Astrocyte of the cerebellum (primary cell): ENCODE measurements at places on chromosomes 12 and 14.

DNA sequence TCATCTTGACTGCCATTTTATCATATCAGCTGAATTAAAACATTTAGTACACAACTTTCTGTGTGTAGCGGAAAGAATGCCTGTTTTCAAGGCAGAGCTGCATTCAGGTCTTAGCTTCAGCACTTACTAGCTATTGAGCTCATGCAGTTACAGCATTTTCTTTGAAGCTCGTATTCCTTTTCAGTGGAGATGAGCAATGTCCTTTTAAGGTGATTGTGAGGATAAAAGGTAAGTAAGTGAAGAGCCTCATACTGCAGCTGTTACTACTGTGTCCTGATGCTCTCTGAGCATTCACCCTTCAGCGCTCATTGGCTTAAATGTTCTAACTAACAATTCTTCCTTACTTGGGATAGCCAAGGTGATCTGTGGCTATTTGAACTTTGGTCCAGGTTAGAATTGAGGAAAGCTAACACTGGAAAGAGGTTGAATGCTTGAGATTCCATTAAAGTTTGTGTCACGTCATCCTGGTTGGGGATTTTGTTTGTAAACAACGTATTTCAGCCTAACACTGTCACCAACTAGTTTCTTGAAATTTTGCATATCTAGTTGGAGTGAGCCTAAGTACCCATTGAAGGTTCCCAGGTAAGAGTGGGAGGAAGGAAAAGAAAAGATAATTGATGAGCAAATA is 71.4 kb downstream of the PAPOLA start:
- DNase-seq = no peak

DNA sequence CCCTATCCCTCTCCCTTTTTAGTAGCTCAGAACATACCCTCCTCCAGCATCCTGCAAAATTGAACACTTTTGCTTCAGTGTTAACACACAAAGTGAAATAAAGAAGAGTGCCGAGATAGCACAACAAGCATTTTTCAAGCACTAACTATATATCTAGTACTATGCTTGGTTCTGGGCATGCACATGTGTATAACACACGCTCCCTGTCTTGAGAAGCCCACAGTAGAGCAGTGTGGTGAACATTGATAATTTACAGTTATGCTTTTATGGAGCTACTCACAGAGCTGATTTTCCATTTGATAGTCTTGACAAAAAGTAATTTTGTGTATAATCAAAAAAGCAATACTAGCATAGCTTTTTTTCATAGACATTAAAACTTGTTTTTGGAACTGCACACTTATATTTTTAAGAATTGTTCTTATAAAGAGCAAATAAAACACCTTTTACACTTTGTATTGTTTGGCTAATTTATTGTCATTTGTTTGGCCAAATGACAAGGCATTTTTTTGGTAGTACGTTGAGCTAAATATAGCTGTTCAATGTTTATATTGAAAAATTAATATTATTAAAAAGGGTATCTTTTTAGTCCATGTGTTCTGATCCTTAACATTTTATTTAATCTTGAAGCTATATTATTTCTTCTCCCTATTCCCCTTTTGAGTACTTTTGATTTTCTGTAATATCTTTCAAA is 39.7 kb downstream of the LEMD3 start:
- DNase-seq = no peak

- no peak for DNase-seq
These were observed 93.1 kb downstream of the PPM1H start for GRCh38 chr12:62841846-62842245.

- DNase-seq = no peak
These were observed 67.9 kb upstream of the PDE3A start for GRCh38 chr12:20300457-20300856.

DNA sequence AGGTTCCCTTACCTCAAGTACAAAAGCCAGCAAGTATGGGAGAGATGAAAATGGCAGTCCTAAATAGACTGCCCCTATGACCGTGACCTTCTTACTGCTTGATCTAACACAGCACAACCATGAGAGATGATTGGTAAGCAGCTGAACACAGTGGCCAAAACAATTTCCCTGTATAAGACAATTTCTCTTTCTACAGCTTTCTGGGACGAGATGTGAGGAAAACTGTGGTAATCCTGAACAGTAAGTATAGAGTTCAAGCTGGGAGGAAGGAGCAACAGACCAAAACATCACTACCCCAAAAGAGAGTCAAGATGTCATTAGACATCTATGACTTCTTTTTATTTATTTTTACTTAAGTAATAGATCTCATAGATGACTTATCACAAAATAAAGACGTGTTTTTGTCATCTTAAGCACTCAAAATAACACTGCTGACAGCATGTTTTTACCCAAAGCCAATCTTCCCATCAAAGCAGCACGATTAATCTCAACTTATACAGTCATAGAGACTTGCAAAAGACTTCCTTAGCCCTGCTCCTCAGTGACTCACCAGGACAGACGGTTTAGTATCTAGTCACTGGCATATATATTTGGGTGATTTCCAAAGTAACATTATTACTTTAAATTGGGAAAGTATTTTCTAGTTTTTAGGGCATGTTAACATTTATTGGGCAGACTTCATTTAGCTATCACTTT is 3.7 kb downstream of the TMEM52B start:
- no peak for DNase-seq

GRCh38 chr14:59120921-59121320 is 67.5 kb upstream of the DAAM1 start:
- no peak for DNase-seq

- DNase-seq = no peak
These were observed 3.7 kb downstream of the TAS2R42 start for GRCh38 chr12:11183011-11183410.

DNA sequence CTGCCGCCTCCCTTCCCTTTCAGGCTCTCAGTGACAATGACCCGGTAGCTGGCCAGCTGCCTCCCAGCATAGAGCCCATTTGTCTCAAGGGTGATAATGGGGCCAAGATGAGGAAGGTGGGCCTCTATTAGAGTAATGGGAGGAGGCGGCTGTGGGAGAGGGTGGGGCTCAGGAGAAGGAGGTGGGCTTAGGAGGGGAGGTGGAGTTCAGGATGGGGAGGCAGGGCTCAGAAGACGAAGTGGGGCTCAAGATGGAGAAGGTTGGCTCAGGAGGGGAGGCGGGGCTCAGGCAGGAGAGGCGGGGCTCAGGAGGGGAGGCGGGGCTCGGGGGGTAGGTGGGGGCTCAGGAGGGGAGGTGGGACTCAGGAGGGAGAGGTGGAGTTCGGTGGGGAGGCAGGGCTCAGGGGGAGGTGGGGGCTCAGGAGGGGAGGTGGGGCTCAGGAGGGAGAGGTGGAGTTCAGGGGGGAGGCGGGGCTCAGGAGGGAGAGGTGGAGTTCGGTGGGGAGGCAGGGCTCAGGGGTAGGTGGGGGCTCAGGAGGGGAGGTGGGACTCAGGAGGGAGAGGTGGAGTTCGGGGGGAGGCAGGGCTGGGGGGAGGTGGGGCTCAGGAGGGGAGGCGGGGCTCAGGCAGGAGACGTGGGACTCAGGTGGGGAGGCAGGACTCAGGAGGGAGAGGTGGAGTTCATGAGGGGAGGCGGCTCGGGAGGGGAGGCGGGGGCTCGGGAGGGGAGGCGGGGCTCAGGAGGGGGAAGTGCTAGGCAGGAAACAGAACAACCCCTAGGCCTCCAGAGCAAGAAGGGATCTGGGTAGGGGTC is 36.8 kb downstream of the IQSEC3 start:
- no peak for DNase-seq

DNA sequence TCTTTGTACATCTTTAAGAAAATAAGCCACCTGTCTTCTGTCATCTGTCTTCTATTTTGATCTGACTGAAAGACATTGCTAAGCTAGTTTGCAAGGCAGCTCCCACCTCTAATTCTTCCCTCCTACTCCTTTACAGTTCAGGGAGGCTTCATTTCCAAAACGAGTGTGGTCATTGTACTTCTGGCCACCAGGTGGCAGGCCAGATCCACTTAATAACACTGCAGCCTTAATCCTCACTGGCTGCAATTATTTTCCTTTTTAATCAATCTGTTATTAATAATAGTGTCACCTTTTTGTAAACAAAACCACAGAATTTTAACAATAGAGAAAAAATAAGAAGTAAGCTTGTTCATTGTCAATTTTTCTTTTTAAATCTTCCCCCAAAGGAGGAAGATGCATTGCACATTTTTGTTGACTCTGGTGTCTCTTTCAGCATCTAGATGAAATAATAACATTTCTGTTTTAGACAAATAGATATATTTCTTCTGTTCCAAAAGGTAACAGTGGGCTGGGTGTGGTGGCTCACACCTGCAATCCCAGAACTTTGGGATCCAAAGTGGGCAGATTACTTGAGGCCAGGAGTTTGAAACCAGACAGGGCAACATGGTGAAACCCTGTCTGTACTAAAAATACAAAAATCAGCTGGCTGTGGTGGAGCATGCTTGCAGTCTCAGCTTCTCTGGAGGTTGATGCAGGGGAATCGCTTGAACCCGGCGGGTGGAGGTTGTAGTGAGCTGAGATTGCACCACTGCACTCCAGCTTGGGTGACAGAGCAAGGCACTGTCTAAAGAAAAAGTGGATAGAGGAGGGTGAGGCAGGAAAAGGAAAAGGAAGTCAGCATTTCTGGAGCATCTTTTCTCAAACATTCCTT is 23.3 kb downstream of the GABARAPL1 start:
- no peak for DNase-seq

GRCh38 chr14:32985866-32986265 is 47.2 kb downstream of the NPAS3 start:
- DNase-seq = no peak

GRCh38 chr14:19873178-19873577 is 1.8 kb upstream of the OR4K2 start:
- DNase-seq = no peak

DNA sequence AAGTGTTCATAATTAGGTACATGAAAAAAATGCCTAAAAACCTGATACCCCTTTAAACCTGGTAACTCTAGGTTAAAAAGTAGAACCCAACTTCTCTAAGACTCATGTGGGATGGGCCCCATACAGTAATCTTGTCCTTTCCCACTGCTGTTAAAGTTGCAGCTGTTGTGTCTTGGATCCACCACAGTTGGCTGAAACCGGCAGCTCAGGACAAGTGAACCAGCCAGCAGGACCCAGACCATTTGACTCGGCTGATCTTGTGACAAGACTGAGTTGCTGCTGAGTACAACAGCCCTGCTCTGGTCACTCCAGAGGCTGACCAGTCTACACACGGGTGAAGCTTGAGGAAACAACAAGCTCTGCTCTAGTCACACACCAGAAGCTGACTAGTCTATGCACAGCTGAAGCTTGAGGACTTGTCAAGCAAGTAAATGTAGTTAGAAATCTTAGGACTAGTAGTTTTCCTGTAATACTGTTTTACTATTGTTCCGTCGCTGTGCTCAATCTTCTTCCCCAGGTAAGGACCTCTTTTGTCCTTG is 60.6 kb downstream of the DHRS2 start:
- no peak for DNase-seq

GRCh38 chr14:93073910-93074769 is 41.6 kb downstream of the ITPK1 start:
- DNase-seq = no peak

GRCh38 chr14:87388946-87389345 is 604.0 kb downstream of the GALC start:
- no peak for DNase-seq

DNA sequence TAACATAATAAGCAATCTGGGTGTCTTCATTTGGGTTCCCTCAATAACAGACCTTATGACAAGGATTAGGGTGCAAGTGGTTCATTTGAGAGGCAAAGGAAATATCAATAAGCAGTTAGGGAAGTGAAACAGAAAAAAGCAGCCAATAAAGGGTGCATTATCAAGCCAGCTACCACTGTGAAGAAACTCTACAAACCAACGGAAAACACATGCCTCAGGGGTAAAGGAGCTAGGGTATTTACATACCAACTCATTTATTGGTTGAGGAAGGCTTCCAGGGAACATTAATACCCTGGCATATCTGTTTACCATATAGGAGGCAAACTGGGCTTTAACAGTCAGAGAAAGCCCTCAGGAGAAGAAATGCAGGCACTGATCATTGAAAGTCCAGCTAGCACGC is 22.7 kb upstream of the IFNG-AS1 start:
- DNase-seq = no peak

GRCh38 chr14:22232933-22233332 is 356.1 kb downstream of the DAD1 start:
- no peak for DNase-seq

GRCh38 chr12:29783773-29784666 is at the start of gene TMTC1:
Gene TMTC1 (minus strand): TSS chr12:29783942. CDS start chr12:29783751, 191 bp downstream.
- no peak for DNase-seq

GRCh38 chr12:15741082-15741481 is 48.1 kb downstream of the EPS8 start:
- DNase-seq = no peak

DNA sequence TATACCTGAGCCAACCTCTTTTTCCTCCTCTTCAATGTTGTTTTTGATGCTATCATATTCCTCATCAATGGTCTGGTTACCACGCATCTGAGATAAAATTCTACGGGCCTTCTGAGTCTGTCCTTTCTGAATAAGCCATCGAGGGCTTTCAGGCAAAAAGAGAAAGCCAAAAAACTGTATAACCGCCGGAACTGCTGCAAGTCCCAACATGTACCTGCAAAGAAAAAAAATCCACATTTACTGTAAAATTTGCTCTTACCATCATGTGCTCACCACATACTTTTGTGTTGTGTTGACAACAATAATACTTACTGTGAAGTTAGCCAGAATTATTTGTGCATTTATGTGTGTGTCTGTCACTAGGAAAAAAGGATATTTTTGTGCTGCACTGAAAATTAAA is 77.6 kb downstream of the SLC2A13 start:
- no peak for DNase-seq

DNA sequence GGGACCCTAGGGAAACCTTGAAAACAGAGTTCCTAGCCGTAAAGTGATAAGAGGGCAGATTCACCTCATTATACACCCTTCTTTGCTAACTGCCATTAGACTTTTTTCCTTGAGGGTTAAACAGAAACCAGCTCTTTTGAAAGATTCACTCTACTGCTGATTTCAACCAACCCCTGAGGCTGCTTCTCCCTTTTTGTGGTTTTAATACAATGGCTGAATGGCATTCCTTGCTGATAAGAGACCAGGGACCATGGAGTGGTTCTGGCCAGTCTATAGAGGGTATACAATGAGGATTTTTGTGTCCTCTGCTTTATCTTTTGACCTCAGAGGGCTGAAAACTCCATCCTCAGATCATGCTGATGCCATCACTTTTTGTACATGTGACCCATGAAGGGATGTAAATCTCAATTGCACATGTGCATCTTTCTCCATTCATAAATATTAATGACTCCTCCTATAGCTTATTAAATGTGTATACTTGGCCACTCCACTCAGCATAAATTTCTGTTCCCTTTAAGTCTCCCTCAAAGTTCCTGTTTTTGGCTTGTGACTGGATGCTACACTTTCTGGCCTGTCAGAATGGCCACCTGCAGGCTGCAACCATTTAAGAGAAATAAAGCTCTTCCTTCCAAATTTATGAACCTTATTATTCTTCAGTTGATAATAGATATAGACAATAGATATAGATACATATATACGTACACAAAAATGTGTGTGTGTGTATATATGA is 233.8 kb upstream of the SEL1L start:
- DNase-seq = no peak
